ENCODE measurements at places on chromosomes 5 and 9.
A peak's percentile ranks its signal among the peaks of the same experiment; 100 is the strongest.

DNA sequence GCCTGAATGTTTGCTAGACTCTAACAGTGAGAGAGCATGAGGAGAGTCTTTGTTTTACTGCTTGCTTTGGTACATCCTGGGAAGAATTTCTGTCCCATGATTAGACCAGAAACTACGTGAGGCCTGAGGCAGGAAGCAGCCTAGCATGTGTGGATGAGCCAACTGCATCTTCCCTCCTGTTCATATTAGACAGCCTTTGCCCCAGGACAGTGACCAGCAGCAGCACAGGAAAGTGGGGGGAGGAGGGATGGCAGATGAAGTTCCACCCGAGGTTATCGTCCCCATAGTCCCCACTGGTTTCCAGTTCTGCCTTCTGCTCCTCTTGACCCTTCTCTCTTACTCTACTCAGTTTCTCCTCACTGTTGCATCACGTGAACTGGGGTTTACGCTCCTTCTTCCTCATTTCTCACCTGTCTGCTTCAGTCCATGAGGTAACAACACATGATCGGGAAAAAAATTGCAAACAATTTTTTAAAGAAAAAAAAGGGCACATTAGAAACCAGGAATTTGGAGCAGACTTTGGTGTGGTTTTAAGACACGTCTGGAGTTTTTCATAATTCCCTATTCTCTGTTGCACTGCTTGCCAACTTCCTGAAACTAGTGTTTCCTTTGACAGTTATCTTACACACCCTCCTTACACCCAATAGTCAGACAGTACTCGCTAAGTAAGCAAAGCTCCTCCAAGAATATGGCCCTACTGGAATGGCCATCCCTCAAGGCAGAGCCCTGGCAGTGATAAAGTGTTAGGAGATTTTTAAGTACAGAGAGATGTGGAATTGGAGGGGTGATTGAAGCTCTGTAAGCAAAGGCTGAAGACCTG, 84.1 kb downstream of the SNX18 start:
- no peak for DNase-seq

DNA sequence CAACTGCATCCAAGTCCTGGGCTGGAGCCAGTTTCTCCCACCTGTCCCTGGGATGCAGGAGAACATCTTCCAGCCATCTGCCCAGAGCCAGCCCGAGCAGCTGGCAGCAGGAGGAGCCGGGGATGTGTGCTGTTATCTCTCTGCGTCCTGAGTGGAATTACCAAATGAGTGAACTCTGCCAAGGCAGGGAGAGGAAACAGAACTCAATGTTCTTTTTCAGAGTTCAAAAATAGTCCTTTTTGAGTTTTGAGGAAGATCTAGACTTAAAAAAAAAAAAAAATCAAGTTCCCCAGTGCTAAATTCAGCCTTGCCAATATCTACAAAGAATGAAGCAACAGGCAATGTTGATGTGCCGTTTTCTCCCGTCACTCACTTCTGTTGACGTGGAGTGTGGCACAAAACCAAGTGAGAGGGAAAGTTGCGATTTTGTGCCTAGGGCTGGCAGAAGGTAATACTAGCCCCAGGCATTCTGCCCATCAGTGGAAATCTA, 56.2 kb downstream of the TMOD1 start:
- no peak for DNase-seq

DNA sequence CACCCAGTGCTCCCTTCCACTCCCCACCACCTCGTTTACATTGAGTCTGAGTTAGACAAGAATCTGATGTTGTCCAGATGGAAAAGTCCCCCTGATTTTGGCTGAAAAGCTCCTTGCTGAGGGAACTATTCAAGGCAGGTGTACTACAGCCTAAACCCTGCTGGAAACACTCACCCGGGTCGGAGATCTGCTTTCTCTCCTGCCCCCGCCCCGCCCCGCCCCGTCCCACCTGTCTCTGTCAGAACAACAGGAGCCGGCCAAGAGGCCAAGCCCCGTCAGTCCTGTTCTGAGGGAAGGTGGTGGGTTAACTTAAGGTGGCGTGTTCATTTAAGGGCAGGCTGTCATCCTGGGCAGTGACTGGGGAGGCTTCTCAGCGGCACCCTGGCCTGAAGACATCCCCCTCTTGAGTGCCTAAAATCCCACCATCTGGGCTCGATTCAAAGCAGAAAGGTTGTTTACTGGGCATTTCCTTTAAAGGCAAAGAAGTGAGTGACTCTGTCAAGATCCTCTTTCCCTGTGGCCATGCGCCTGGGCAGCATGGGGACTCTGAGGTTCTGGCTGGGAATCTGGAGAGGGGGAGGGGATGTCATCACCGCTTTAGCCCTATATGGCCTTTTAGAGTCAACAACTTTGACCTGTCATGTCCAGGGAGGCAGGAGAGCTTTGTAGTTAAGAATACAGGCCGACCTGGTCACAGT, 71.1 kb upstream of the NEURL1B start:
- DNase-seq, result no peak

DNA sequence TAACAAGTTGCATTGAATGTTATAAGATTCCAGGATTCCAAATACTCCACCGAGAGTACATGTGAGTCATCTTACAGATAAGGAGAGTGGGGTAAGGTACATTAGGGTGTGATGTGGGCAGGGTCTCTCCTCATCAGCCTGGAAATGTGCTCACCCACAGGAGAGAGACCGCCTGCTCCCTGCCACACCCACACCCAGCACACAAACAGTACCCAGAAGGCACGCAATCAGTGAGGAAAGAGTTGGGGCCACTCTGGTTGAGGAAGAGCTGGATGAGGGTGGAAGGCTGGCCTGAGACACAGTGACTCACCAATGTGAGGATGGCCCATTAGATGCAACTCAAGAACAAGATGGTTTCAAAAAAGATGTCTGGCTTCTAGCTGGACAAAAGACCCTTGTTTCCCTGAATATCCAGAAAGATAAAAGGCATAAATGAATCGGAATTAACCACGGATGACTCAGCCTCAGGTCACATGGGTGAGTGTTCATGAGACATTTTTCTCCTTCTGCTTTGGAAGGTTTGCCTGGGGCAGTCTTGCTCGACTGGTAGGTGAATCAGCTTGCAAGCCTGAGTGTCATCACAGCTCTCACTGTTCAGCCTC, 51.1 kb upstream of the LHFPL2 start:
- no peak for DNase-seq

GRCh38 chr9:132880324-132880661, 1.6 kb downstream of the SPACA9 start:
- no peak for DNase-seq

GRCh38 chr9:89318123-89319014, at the start of gene SECISBP2:
TSS of gene SECISBP2 (plus strand) at chr9:89318500. CDS start at chr9:89318577, 77 bp downstream.
- DNase-seq, result peak; percentile 68

DNA sequence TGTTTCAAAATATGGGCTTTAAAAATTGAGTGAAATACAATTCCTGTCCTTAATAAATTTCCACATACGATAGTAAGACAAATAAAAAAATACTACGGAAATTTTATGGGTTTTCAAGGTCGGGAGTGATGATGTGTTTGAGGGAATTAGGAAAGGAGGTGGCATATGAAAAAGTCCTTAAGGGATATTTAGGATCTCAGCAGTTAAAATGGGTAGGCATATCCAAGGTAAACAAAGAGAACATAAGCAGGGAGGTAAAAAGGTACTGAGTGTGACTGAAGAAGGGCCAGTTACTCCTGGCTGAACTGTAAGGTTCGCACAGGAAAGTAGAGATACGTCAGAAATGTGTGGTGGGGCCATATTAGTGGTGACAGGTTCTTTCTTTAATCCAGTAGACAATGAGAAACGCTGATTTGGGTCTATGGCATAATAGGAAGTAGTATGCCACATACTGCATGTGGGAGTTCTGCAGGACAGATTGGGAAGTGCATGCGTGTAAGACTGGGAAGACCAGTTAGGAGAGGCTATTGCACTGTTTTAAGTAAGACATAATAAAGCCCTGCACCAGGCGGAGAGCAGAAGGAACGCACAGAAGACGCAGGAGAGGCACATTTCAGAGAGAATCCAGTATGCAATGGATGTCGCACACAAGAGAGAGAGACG, 937 bp upstream of the HMGCR start:
- peak; percentile 17 for DNase-seq

- DNase-seq, result no peak
These were observed at the start of gene PCDHA10 for GRCh38 chr5:140855772-140856674. TSS of gene PCDHA10 (plus strand) at chr5:140855897. CDS start at chr5:140856049, 152 bp downstream.

- no peak for DNase-seq
These were observed 24.5 kb downstream of the MRPS30 start for GRCh38 chr5:44833249-44833648.

- no peak for DNase-seq
These were observed 22.1 kb downstream of the IL31RA start for GRCh38 chr5:55873234-55873633.

DNA sequence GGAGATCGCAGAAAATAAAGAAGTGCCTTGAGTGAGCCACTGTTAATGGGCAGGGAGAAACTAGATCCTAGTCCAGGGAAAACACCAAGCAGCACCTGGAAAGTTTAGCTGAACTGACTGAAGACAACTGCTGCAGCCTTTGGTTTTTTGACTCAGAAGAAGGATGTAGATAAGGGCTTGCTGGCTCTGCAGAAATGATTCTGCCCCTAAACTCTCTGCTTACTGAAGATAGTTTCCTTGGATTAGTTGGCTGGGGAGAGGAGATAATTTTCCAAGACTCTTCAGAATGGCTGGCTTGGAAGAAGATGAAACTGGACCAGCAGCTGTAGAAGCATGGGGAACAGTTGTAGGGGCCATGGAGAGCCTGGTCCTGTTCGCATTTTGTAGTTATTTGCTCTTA, 471.8 kb downstream of the KDM4C start:
- no peak for DNase-seq

- no peak for DNase-seq
These were observed 137.6 kb downstream of the ADGRV1 start for GRCh38 chr5:90696153-90696552.

GRCh38 chr5:127699416-127699815, 3.8 kb upstream of the CCDC192 start:
- no peak for DNase-seq

DNA sequence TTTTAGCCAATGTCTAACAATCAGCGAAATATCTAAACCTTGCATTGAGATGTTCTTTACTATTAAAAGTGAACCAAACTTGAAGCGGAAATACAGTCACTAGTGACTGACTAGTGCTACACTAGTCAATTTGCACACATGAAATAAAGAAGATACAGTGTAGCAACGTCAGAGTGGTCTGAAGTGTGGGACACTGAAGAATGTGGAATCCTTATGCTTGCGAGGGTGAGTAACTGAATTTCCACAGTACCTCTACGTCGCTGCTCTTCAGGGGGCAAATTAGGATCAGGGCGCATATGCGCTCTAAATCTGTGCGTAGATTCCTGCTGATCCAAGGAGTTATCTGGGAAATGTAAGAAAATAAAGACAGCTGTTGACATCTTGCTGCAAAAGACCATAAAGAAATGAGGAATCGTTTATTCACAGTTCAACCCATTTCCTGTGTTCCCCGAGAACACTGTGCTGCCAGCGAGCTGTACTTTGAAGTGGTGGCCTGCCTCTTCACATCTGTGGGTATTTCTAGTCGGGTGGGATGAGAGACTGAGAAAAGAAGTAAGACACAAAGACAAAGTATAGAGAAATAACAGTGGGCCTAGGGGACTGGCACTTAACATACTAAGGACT, 39.8 kb upstream of the FLT4 start:
- DNase-seq, result no peak

- DNase-seq, result no peak
These were observed 2.4 kb downstream of the FCN1 start for GRCh38 chr9:134915046-134915985.

- DNase-seq, result no peak
These were observed 2.0 kb upstream of the REEP5 start for GRCh38 chr5:112923988-112924387.

DNA sequence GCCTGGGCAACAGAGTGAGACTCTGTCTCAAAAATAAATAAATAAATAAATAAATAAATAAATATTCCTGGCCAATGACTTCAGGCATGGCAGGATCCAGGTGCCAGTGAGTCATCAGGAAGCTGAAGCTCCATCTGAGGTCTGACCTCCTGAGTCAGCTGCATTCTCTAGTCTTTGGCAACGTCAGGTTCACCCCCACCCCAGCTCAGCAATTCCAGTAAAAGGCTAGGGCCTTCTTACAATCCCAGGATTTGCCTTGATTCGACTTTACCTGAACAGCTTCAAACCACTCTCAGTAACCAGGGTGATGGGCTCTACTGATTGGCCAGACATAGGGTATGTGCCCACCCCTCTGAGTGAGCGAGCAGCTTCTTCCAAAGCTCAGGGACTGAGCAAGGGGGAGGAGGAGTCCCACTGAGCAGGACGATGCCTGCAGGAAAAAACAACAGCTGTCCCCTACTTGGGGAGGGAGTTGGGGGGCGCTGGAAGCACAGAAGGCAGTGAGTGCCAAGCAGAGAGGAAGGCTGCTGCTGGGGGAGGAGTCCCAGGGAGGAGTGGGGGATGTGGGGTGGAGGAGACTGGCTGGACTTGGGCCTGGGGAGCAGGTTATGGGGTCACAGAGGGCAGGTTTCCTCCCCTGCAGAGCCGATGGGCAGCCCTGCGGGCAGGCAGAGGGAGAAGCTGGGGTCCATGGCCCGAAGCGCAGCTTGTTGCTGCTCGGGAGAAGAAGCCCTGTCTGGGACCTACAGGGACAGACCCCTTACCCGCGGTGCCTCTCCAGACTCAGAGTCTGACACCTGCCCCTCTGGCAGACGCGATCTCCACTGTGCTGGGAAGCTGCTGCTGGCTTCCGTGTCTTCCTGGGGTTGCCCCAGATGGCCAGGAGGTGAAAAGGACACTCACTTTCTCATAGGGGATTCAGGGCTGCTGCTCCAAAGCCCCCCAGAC, 25.9 kb upstream of the UNC5A start:
- no peak for DNase-seq

GRCh38 chr9:114057161-114057885, 20.8 kb downstream of the AMBP start:
- no peak for DNase-seq

GRCh38 chr5:54942064-54942778, 43.2 kb downstream of the ESM1 start:
- no peak for DNase-seq

- no peak for DNase-seq
These were observed 365.2 kb downstream of the SPATA31D1 start for GRCh38 chr9:82353631-82354278.

GRCh38 chr5:14545308-14545707, 36.3 kb upstream of the OTULINL start:
- DNase-seq, result no peak

DNA sequence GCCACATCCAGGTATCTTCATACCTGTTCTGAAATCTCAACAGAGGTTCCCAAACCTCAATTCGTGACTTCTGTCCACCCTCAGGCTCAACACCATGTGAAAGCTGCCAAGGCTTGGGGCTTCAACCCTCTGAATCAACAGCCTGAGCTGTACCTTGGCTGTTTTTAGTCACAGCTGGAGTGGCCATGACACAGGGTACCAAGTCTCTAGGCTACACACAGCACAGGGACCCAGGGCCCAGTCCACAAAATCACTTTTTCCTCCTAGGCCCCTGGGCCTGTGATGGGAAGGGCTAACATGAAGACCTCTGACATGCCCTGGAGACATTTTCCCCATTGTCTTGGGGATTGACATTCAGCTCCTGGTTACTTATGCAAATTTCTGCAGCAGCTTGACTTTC, 464.9 kb downstream of the ELAVL2 start:
- DNase-seq, result no peak

- DNase-seq, result no peak
These were observed 164.4 kb downstream of the RMI1 start for GRCh38 chr9:84145031-84145430.

GRCh38 chr5:58787987-58788386, 205.1 kb downstream of the RAB3C start:
- DNase-seq, result no peak

All from GM12891 (cell line).